NCI-H510A treated with DMSO at 0.1 percent for 48 hours (cell line): ENCODE measurements at places on chromosomes 16 and 17.

GRCh38 chr17:7523033-7523432 is 25.8 kb upstream of the TNFSF12 start:
- DNase-seq: no peak

DNA sequence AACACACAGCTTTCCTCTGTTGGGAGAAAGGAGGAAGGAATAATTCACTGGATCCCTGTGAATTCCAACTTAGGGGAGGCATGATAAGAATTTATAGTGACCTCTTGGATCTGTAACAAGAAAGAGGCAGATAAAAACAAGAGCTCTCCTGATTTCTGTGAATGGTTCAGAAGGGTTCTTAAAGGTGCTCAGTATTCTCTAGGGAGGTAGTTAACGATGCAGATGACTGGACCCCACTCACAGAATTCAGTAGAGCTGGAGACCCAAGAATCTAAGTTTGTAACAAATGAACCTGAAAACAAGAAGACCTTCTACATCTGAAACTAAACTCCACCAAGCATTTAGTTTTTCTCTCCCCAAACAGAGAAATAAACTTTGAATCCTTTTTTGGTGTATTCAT is 8.6 kb downstream of the ZNRF1 start:
- DNase-seq: no peak

- DNase-seq: no peak
Observed at GRCh38 chr17:19578545-19578944, 44.9 kb downstream of the SLC47A1 start.

DNA sequence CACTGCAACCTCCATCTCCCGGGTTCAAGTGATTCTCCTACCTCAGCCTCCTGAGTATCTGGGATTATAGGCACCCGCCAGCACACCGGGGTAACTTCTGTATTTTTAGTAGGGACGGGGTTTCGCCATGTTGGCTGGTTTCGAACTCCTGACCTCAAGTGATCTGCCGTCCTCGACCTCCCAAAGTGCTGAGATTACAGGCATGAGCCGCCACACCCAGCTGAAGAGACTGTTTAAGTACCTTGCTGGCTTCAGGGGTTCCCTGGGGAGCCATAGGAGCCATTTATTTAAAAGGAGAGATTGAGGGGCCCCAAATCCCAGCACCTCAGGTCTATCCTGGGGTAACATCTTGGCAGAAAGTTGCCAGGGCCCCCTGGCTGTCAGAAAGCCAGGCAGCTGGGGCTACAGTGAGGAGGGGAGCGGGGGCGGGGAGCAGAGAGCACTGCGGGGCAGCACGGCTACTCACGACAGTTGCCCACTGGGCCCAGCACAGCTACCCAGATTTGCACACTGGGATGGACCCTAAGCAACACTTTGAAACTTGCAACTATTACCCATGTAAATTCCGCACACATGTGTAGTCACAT is 1.6 kb downstream of the SNAI3 start:
- no peak for DNase-seq

DNA sequence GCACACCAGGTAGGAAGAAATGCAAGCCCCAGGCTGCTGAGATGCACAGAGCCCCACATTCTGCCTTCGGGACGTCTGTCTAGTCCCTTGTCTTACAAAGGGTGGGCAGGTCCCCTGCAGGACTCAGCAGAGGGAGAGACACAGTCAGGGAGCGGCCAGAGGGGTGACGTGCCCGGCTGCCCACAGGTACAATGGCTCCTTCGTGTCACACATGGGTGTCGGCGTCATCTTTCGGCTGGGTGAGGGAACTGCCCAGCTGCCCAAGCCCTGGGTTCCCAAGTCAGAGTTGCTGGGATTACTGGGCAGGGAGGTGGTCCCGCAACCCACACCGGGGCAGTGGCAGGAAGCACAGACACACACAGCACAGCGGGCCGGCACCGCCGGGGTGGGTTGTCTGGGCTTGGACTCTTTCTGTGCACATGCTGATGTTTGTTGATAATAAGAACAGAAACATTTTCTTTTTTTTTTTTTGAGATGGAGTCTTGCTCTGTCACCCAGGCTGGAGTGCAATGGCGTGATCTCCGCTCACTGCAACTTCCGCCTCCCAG is 80.6 kb downstream of the JPH3 start:
- no peak for DNase-seq
